CD4-positive, alpha-beta T cell (primary cell): ENCODE measurements at places on chromosomes 5 and 9. TPM values are rescaled to one million over a fixed set of nuclear protein-coding genes. Genes with fewer than 3 reads are reported as not detected.
A peak's percentile ranks its signal among the peaks of the same experiment; 100 is the strongest.

DNA sequence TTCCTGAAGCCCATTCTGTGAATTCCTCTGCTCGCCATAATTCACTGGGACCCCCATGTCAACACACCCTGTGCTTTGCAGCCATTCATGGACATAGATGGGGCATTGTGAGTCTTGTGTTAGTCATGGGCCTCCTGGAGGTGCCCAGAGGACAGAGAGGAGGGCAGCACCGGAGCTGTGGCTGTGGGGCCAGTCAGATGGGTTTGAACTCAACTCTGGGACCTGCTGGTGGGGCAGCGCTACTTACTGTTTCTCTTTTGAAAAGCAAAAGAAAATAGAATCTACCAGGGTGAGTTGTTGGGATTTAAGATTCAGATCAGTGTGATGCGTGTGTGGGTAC is 11.3 kb upstream of the EXOC3 start:
- no peaks in the 10 kb centered on the region for H3K4me1 ChIP-seq
- DNase-seq = no peak
- no peaks in the 10 kb centered on the region for H3K36me3 ChIP-seq
- H3K27ac ChIP-seq = no peak overlapping the region
- no peaks in the 10 kb centered on the region for H3K27me3 ChIP-seq
- no peak overlapping the region for H3K4me3 ChIP-seq

GRCh38 chr5:127042593-127042992 is 12.2 kb upstream of the MARCHF3 start:
- H3K36me3 ChIP-seq = no peaks in the 10 kb centered on the region
- H3K27ac ChIP-seq = no peak overlapping the region
- no peaks in the 10 kb centered on the region for H3K4me1 ChIP-seq

GRCh38 chr5:176793736-176794135 is 16.6 kb upstream of the UNC5A start:
- no peak for DNase-seq
- no peak overlapping the region for H3K4me3 ChIP-seq
- peaks cover 27% of the 10 kb centered on the region for H3K27me3 ChIP-seq
- H3K36me3 ChIP-seq = no peaks in the 10 kb centered on the region

DNA sequence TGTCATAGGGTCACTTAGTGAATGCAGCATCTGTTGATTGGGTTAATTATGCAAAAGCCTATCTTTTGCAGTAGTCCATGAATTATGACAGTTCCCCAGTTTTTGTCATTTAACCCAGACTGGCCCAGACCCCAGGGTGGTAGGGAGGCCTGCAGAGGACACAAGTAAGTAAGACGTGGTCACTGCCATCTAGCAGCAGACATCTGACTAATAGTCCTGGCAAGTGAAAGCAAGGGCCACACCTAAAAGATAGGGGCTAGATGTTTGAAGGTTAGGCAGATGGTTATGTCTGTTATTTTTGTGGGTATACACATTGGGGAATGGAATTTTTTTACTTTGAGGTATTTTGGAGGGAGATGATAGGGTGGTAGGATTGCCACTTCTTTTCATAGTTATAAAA is 48.0 kb downstream of the RAB14 start:
- H3K4me3 ChIP-seq = no peak overlapping the region
- no peak for DNase-seq
- peaks cover 85% of the 10 kb centered on the region for H3K36me3 ChIP-seq
- no peak overlapping the region for H3K27ac ChIP-seq
- H3K27me3 ChIP-seq = no peaks in the 10 kb centered on the region
- H3K4me1 ChIP-seq = no peaks in the 10 kb centered on the region

GRCh38 chr9:92299116-92299515 is 5.6 kb upstream of the IARS1 start:
- peaks cover 8% of the 10 kb centered on the region for H3K4me1 ChIP-seq
- H3K27ac ChIP-seq = no peak overlapping the region
- H3K27me3 ChIP-seq = no peaks in the 10 kb centered on the region
- DNase-seq = no peak

DNA sequence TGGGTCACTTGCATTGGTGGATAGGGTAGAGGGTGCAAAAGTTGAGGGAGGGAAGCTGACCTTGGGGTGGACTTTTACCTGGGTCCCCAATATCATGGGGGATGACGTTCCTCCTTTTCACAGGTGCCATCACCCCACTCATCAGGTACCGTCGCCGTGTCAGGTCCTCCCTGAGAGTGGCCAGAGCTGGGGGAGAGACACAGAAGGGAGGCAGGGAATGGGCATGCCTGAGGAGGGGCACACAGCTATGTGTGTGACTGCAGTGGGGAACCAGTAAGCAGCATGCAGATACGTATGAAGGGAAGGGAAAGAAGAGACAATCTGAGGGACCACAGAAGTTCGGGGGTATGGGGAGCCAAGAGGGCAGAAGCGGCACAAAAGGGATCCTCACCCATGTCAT is 6.5 kb downstream of the CREB3 start:
- no peak overlapping the region for H3K4me3 ChIP-seq
- no peaks in the 10 kb centered on the region for H3K27me3 ChIP-seq
- H3K4me1 ChIP-seq = peaks cover 20% of the 10 kb centered on the region
- DNase-seq = no peak

- no peak overlapping the region for H3K4me3 ChIP-seq
- H3K27ac ChIP-seq = no peak overlapping the region
- no peaks in the 10 kb centered on the region for H3K27me3 ChIP-seq
- H3K36me3 ChIP-seq = no peaks in the 10 kb centered on the region
Measured at GRCh38 chr5:173878224-173878967, 9.8 kb upstream of the CPEB4 start.

- H3K27me3 ChIP-seq = no peaks in the 10 kb centered on the region
- H3K4me3 ChIP-seq = no peak overlapping the region
- H3K27ac ChIP-seq = no peak overlapping the region
- no peaks in the 10 kb centered on the region for H3K4me1 ChIP-seq
Measured at GRCh38 chr5:157820593-157821252, 38.2 kb downstream of the CLINT1 start.

DNA sequence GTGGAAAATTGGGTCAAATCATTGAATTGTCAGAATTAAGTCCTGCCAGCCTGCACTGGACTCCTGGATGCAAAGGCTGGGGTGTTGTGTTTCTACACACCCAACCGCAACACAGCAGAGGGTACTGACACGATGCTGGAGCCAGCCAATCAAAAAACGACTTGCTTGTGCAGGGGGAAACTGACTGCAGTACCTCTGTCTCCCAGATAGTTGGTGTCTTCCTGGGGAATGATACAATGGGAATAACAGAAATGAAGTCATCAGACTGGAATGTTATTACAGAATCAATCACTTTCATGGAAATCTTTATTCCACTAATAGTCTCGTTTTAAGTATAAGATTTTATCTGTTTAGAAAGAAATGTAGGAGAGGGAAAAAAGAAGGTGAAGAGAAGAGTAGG is 330.3 kb downstream of the MLLT3 start:
- no peak overlapping the region for H3K4me3 ChIP-seq
- no peak for DNase-seq
- H3K27ac ChIP-seq = no peak overlapping the region
- H3K36me3 ChIP-seq = no peaks in the 10 kb centered on the region
- H3K4me1 ChIP-seq = no peaks in the 10 kb centered on the region

GRCh38 chr9:69168709-69169217 is 5.3 kb upstream of the TJP2 start:
- H3K4me3 ChIP-seq = peak overlapping the region; percentile 51
- no peaks in the 10 kb centered on the region for H3K36me3 ChIP-seq
- H3K27ac ChIP-seq = no peak overlapping the region
- peak; percentile 38 for DNase-seq
- peaks cover 20% of the 10 kb centered on the region for H3K27me3 ChIP-seq

DNA sequence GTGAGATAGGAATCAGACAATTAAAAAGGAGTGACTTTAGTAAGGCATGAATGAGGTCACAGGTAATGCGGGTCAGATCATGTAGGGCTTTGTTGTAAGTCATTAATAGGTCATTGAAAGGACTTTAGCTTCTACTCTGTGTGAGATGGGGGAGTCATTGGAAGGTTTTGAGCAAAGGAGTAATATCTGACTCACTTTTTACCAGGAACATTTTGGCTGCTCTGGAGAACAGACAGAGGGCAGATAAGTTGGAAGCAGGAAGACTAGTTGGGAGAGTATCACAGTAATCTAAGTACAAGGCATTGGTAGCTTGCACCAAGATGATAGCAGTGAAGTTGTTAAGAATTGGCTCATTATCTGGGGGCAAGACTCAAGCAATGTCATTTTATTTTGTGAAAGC is 37.4 kb downstream of the KIF2A start:
- no peak overlapping the region for H3K4me3 ChIP-seq
- no peak overlapping the region for H3K27ac ChIP-seq
- no peak for DNase-seq
- H3K27me3 ChIP-seq = no peaks in the 10 kb centered on the region

GRCh38 chr5:142779163-142779840 is 9.1 kb downstream of the ARHGAP26 start:
- no peaks in the 10 kb centered on the region for H3K36me3 ChIP-seq
- DNase-seq = no peak
- peaks cover 28% of the 10 kb centered on the region for H3K4me1 ChIP-seq
- H3K27ac ChIP-seq = no peak overlapping the region
- no peak overlapping the region for H3K4me3 ChIP-seq

DNA sequence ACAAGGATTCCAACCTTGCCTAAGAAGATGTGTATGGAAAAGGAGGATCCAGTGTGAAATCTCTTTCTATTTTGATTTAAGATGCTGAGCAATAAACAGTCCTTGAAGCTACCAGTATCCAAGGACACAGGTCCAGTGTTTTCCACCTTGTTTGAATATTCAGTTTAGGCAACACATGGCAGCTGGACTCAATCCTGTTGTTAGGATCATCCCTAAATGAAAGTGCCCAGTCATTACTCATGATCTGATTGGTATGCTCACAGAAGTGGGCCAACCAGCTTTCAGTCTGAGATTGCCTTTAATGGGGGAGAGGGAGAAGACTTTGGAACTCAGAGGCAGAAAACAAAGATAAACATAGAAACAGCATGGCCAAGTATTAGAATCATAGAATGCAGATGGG is 355.7 kb upstream of the ADAMTSL1 start:
- H3K4me1 ChIP-seq = no peaks in the 10 kb centered on the region
- no peaks in the 10 kb centered on the region for H3K27me3 ChIP-seq
- DNase-seq = no peak

Gene IGFBPL1
- total RNA-seq = not detected
